SK-N-SH (cell line): ENCODE measurements at places on chromosomes 6 and 20. TPM values are rescaled to one million over a fixed set of nuclear protein-coding genes. Genes with fewer than 3 reads are reported as not detected.
A peak's percentile ranks its signal among the peaks of the same experiment; 100 is the strongest.

DNA sequence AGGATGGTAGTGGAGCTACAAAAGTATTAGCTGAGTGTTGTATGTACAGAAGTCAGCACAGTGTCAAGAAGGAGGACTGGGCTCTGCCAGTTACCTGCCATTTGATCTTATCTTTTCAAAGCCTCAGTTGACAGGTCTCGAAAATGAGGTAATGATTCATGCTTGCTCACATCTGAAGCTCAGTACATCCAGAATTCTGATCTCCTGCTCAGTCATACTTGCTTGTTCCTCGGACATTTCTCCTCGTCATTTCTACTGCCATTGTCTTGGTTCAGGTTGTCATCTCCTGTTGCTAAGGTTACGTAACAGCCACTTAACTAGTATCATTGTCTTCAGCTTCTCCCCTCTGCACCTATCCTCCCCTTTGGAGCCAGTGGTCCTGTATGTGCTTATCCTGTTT lies 89.5 kb downstream of the SLX4IP start:
- no peak for DNase-seq

DNA sequence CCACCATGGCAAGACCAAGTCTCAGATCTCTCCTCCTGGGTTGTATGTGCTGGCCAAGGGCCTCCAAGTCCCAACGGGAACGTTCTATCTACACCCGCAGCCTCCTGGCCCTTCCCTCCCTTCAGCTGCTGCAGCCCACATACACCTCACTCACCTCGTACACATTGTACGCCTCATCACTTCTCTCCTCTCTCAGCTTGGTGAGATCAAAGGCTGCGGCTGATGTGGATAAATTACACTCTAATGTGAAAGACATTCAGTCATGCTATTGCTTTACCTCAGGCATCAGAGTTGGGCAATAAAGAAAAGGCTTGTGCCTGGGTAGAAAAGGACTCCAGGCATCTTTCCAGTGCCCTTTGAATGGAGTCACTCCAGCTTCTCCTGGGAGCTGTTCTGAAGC lies 135.3 kb upstream of the FOXQ1 start:
- no peak for DNase-seq

DNA sequence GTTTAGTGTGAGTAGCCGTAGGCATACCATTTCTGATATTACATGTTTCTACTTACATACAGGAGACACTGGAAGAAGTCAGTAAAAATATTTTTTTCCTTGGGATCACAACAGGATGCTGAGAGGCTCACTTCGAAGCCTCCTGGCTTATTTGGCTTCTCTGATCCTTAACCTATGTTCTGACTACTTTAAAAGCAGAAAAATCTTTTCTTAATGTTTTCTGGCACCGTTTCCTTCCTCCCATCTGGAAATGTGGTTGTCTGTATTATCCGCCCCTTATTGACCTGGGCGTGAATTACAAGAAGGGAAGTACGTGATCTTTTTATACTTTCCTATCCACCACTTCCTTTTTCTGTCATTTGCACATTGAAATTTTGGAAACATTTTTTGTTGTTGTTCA lies 379.6 kb downstream of the COL12A1 start:
- DNase-seq, result no peak

- no peak for DNase-seq
Observed at GRCh38 chr20:33853507-33853813, 42.3 kb downstream of the CHMP4B start.

DNA sequence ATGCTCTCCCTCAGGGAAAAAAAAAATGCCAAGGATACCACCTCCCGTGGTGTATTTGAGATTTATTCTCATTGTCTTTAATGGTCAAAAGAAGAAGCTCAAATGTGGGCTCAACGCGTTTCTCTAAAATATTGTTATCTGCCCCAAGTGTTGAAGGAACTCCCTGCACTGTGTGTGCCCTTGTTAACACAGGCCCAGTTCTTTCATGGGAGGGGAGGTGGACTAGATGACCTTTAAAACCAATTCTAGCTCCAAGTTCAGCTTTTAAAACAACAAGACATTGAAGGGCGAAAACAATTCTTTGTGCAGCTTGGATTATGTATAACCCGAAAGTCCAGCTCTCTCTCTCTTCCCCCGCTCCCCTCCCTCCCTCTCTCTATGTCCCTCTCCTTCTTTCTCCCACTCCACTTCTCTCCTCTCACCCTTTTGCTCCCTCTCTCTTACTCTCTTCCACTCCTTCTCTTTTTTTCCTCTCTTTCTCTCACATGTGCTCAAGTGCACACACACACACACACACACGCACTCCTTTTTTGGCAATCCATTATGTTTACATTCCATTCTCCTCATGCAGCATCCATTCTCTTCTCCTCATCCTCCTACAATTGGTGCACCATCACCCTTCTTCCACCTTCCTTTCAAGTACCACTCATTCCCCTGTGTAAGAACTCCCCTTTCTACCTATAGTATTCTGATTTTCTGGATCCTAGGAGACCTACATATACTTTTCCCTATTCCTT lies 8.5 kb downstream of the HLA-DMB start:
- no peak for DNase-seq

DNA sequence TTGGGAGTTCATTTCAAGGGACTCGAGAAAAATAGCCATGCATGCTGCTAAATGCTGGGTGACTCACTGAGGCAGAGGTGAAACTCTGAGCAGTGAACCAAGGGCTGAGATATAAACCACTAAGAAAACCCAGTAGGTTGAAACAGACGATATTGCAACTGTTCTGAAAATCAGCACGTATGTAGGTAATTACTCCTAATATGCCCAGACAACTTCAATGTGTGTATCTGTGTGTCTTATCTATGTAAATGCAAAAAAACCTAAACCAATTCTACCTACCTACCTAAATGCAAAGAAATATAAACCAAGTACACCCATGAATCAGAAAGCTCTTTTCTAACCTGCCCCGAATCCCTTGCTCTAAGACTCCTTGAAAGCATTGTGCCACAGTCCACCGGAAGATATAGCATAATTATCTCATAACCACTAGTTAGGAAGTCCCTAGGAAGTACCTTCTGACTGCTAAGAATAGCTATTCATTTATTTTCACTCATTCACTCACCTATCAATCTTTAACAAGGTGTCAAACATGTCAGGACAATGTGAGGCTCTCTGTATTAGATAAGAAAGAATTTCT lies 458.7 kb upstream of the RUNX2 start:
- no peak for DNase-seq

DNA sequence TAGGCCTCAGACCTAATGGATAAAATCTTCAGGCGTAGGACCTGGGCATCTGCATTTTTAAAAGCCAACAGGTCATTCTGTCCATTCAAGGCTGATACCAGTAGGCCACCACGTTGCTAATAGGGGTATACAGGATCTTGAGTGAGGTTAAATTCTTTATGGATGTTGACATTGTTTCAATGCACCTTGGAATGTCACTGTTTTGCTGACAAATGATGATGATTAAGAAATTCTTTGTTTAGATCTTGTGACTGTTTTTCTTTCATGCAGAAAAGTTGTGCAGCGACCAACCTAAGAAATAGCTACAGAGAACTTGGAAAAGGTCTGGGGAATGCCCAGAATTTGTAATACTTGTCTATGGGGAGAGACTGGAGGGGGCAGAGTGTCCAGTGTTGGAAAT lies 101.1 kb upstream of the CLDN20 start:
- DNase-seq, result no peak

DNA sequence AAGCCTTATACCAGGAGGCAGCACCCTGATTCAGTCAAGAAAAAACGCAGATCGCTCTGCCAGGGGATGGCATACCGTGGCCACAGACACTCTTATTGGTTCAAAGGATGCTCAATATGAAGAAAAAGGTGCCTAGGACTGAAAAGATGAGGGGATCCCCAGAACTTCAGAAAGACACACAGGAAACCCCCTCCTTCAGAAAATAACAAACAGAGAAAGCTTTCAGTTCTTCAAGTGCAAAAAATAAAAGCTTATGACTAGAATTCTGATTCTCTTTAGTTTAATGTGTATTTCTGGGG lies 17.7 kb upstream of the MYB start:
- DNase-seq, result no peak

DNA sequence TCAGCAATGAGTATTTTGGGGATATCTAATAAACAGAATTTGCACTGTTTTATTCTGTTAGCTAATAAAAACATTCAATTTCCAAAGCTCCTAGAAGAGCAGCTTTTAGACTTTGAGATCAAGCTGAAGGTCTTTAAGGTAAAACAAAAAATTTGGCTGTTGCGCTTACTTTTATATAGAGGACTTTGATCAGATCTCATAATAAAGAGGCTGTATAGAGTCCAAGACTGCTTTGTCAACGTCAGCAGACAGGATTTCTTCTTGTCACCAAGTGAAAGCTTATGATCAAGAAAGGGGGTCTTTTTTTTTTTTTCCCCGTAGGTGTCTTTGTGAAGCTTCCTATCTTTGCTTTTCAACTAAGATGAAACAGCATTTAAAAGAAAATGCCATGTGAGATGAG lies 556.5 kb upstream of the SLC35B3 start:
- no peak for DNase-seq

GRCh38 chr6:70675822-70676221 lies 8.1 kb downstream of the SMAP1 start:
- DNase-seq, result no peak

DNA sequence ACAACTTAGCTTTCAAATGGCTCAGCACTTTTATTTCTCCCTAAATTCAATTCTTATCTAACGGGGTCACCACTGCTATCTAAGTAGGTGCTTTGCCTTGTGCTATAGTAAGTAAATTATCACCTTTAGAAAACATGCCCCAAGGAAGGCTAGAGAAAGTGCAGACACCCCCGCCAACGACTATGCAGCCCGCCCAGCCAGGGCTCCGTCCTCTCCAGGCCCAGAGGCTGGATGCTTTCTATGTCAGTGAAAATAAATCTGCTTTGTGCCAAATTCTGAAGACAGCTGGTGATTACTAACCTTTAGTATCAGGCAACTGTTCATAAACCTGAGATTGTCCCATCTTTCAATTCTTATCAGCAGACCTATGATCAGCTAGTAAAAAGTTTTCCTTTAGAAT lies 14.3 kb downstream of the KIAA0319 start:
- peak; percentile 41 for DNase-seq

DNA sequence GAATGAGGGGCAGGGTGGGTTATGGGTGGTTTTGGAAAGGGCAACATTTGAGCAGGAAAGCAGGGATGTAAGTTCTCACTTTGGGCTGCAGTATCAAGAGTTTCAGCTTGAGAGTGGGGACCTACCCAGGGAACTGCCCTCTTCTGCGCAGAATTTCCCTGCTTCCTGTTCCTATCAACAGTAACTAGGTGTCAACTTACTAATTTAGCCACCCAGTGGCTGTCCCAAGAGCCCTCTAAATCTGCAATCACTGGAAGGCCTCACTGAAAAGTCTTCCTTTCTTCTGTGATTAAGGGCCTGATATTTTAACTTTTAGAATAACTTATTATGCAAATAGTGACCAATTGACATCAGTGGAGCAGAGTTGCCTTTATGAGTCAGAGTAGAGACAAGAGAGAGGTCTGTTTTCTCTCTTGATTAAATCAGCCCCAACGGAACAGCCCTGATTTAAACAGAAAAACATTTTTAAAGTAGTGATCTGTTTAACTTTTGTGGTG lies 118.2 kb upstream of the RIPOR2 start:
- DNase-seq, result no peak

DNA sequence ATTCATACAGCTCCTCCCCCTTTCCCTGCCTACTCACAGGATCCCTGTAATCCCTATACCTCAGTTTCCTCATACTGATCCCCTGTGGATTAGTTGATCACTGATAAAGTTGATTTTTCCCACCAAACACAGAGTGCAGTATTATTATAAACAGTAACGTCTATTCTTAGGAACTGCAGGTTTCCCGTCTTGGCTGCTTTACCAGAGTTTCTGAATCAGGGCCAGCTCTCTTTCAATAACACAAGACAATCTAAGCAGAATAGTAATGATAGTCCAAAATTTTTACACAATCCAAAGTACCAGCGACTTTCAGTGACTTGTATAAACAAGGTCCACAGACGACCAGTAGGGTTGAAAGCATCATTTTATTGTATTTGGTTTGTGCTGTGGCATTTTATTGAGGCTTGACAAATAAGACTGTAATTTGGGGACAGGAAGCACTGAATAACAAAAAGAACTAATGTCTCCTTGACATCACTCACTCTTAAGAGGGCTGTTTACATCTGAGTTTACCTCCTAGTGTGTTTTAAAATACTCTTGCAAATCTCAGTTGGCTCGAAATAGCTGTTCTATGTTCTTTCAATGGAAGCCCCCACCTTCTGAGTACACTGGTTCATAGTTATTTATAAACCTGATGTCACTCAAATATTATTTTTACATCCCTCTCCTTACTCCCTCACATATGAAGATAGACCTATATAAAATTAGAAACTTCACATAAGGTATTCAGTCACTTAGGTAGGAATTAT lies 6.1 kb upstream of the JARID2 start:
- DNase-seq, result no peak

DNA sequence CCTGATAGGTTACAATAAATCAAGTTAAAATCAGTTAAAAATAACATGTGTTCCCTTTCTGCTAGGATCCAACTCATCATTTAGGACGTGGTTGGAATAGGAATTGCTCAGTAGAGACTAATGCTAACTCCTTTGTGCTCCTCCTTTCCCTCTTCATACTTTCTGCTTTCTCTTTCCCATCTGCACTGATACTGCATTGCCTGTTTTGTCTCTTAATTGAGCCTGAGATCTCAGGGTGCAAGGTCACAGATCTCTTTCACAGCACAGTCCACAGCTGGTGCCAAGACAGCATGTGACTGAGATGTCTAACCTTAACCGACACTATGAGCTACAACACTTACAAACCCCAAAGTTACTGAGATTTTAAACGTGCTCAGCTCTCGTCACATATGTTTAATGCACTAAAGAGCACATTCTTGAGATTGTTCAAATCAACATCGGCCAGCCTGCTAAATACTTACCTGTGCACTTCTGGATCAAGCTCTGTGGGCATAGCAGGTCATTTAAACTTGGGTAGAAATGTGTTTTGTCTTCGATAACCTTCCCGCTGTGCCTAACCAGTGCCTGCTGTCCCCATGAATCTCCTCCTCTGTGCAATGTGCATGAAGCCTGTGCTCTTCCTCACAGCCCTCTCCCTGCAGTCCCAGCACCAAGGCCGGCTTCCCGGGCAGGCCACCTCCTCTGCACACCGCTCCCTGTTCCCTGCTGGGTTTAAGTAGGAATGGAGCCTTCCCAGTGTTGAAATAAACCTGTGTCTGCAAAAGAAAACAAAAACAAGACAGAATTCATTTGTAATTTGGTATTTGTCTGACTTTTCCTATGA lies 39.6 kb upstream of the AFDN start:
- no peak for DNase-seq

GRCh38 chr6:156107624-156108101 lies 652.0 kb upstream of the NOX3 start:
- DNase-seq, result no peak

VIP gene
- 2.5 and 4.8 TPM in 2 replicates for polyA plus RNA-seq

SLPI gene
- polyA plus RNA-seq, result not detected in 2 replicates

MAP3K4 gene
- 6.8 and 7.1 TPM in 2 replicates for polyA plus RNA-seq

ISM1 gene
- not detected in 2 replicates for polyA plus RNA-seq

TBXT gene
- polyA plus RNA-seq, result not detected in 2 replicates

APCDD1L gene
- polyA plus RNA-seq, result 0.31 and 0.99 TPM in 2 replicates

DDR1 gene
- polyA plus RNA-seq, result 40.2 and 52.8 TPM in 2 replicates

PRRT1 gene
- 1.2 and 1.5 TPM in 2 replicates for polyA plus RNA-seq

TMEM151B gene
- polyA plus RNA-seq, result 0.05 and 0.10 TPM in 2 replicates

CNR1 gene
- not detected in 2 replicates for polyA plus RNA-seq

CENPQ gene
- polyA plus RNA-seq, result 2.5 and 3.0 TPM in 2 replicates

RAB44 gene
- 0.10 and 0.12 TPM in 2 replicates for polyA plus RNA-seq

THBD gene
- polyA plus RNA-seq, result 0.13 and 0.33 TPM in 2 replicates

WFDC12 gene
- polyA plus RNA-seq, result not detected in 2 replicates
